ENCODE measurements at places on chromosomes 16 and 17. TPM values are rescaled to one million over a fixed set of nuclear protein-coding genes. Genes with fewer than 3 reads are reported as not detected.

DNA sequence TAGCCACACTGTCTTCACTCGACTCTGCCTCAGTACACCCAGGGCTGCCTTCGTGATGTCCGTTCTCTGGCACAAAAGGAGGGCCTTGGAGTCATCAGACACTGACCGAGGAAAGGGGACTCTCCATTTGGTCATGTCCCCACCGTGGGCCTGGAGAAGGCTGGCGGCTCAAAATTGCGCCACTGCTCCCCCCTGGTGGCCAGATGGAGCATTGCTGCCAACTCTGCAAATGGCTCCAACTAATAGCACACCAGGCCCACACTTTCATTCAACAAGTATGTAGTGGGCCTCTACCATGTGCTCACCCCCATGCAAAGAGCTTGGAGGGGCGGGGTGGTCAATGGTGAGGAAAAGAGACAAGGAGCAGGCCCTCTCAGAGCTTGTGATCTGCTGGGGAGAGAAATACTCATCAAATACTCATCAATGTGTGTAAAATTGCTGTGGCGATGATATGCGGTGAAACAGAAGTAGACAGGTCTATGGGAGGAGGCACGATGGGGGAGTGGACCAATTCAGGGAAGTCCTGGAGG is 5.2 kb upstream of the GRIN2C start:
- DNase-seq = peak; percentile 92

- DNase-seq = no peak
Measured at GRCh38 chr17:79095345-79096055, 20.9 kb downstream of the ENGASE start.

DNA sequence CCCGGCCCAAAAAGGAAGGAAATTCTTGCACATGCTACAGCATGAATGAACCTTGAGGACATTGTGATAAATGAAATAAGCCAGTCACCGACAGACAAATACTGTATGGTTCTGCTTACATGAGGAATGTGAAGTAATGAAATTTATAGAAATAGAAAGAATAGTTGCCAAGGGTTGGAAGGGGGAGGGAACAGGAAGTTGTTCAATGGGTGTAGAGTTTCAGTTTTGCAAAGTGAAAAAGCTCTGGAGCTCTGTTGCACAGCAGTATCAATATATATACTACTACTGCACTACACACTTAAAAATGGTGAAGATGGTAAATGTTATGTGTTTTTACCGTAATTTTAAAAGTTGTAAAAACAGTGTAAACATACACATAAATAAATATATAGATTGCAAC is 43.7 kb downstream of the PKD1L3 start:
- DNase-seq = no peak

- DNase-seq = peak; percentile 89
Measured at GRCh38 chr17:35345926-35346771, 27.3 kb downstream of the SLFN11 start.

GRCh38 chr16:85934210-85934609 is 35.2 kb downstream of the IRF8 start:
- DNase-seq = no peak

DNA sequence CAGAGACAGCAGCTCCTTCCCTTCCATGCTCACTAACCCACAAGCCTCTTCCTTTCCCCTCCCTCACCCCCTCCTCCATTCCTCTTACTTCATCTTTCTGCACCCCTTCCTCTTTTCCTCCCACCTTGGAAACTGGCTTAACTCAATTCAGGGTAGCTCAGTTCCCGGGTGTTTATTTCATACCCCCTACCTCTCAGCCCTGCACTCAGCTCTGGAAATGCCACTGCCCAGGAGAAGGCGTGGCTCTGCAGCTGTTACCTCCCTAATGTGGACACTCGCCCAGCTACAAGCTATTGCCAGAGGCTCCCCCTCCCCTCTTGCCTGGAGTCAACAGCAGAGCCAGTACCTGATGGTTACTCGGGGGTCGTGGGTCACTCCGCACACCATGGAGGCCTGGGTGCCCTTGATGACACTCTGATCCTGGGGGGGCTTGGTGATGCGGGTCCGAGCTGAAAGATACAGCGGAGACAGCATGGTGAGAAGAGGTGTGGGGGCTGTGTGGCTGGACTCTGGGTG is 118.4 kb upstream of the CDC42EP4 start:
- peak; percentile 52 for DNase-seq

The KRT9 gene
- total RNA-seq = not detected

The CSH2 gene
- not detected for total RNA-seq

The ACAP1 gene
- 18.6 TPM for total RNA-seq
